Esophagus squamous epithelium (tissue), 5 donors: ENCODE measurements at places on chromosomes 1 and 21.

- DNase-seq: no peak
These were observed 37.2 kb downstream of the GNPAT start for GRCh38 chr1:231278100-231278790.

- DNase-seq: no peak
These were observed 17.4 kb downstream of the WDR4 start for GRCh38 chr21:42861848-42862400.

DNA sequence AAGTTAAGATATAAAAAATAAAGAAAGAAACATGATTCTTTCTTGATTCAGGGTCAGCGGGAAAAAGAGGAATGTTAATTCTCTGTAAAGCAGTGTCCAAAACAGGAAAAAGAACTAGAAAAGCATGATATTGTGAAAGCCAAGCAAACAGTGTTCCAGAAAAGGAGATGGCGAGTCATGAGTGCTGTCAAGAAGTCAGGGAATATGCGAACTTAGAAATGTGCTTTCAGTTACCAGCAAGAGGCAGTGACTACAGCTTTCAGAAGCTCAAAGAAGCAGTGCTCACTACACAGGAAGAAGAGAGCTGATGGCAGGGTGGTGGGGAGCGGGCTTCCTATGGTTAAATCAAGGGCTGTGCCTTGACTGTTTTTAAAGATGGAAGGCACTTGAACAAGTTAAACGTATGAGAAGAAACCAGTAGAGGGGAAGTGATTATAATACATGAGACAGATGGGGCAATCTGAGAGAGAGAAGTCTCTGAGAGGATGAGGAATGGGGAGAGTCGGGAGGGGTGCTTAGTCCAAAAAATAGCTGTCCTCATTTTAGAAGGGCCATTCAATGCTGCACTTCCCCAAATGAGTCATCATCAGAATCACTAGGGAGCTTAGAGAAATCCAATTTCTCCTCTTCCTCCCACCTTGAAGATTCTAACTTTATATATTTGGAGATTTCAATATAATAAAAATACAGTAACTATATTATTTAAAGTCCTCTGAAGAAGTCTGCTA is 90.4 kb downstream of the KCNK1 start:
- DNase-seq: no peak

DNA sequence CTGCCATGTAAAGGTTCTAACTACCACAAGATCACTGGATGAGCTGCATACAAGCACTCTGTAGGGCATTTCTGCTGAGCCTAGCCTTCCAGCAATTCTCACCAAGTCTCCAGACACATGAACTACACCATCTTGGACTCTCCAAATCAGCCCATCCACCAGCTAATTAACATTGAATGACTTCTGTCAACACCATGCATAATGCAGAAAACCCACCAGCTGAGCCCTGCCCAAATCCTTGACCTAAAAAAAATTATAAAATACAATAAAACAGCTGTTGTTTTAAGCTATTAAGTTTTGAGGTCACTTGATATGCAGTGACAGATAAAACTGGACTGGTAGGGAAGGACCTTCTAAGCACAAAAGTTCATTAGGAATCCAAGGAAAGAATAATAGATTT is 44.3 kb upstream of the ATP1B1 start:
- DNase-seq: no peak

GRCh38 chr1:25148673-25149300 is 83.5 kb downstream of the SYF2 start:
- no peak for DNase-seq

GRCh38 chr1:25187077-25187476 is 45.2 kb downstream of the SYF2 start:
- no peak for DNase-seq

GRCh38 chr1:86516335-86516734 is 30.5 kb upstream of the CLCA4 start:
- no peak for DNase-seq

DNA sequence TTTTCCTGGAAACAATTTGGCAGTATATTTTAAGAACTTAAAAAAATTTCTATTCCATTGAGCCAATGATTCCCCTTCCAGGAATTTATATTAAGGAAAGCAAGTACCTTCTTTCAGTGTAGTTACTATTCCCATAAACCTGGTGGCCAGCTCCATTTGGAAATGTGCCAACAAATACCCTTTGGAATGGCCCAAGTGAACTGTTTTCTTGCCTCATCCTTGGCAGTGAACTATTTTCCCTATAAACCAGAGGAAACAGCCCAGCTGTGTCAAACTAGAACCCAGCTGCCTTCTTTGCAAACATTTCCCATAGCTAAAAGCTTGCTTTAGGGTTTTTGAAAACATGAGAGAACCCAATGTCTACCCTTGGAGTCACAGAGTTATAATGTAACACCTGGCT is 496.9 kb downstream of the NEGR1 start:
- DNase-seq: no peak

GRCh38 chr1:184646178-184646701 is 108.4 kb downstream of the EDEM3 start:
- DNase-seq: no peak

DNA sequence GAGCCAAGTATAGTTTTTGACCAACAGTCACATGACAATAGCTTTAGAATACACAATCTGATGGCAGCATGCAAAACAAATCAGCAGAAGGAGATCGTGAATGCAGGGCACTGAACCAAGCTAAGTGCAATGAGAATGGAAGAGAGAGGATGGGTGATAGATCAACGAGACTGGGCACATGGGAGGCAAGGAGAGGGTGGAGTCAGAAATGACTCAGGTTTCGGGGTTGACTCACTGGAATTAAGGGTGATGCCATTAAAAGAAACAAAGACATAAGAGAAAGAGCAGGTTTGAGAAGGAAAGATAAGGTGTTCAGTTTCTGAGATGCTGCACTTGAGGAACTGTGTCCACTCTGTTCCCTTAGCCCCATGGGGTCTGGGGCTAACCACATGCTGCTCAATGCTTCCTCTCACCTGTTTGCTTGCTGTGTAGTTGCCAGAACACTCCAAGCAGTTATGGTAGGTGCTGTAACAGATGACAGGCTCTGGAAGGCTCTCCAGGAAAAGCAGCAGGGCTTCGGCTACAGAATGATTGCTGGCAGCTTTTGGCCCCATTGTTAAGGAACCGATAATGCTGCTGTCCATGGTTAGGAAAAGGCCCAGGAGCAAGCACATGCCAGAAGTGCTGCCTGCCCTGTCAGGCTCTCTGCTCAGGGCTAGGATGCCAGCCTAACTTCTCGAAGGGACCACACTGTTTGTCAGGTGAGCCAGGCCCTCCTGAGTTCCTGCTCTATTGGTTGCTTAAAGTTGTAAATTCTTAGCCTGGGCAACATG is 6.1 kb upstream of the MTF1 start:
- DNase-seq: no peak

GRCh38 chr1:38134294-38134755 is 87.7 kb upstream of the POU3F1 start:
- no peak for DNase-seq

DNA sequence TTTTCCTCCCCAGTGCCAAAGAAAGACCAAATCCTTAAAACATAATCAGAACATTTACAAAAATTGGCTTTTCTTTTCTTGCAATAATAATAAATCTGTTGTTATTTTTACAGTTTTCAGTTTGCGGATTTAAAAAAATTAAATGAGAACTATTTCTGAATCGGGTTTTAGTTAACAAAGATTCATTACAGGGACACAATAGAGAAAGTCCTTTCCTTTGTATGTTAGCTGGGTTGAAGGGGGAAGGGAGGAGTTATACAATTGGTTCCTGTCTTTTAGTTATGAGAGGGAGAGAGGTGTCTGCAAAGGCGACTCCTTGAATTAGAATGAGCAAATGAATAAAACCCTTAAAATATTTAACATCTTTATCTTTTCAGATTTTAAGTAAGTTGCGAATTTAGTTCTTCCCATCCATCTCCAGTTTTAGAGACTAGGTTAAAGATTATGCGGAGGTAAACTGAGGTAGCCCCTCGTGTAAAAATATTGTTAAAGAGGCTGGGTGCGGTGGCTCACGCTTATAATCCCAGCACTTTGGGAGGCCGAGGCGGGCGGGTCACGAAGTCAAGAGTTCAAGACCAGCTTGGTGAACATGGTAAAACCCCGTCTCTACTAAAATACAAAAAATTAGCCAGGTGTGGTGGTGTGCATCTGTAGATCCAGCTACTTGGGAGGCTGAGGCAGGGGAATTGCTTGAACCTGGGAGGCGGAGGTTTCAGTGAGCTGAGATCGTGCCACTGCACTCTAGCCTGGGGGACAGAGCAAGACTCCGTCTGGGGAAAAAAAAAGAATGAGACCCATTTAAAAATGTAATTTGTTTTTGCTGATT is 3.9 kb downstream of the SPEN start:
- no peak for DNase-seq

DNA sequence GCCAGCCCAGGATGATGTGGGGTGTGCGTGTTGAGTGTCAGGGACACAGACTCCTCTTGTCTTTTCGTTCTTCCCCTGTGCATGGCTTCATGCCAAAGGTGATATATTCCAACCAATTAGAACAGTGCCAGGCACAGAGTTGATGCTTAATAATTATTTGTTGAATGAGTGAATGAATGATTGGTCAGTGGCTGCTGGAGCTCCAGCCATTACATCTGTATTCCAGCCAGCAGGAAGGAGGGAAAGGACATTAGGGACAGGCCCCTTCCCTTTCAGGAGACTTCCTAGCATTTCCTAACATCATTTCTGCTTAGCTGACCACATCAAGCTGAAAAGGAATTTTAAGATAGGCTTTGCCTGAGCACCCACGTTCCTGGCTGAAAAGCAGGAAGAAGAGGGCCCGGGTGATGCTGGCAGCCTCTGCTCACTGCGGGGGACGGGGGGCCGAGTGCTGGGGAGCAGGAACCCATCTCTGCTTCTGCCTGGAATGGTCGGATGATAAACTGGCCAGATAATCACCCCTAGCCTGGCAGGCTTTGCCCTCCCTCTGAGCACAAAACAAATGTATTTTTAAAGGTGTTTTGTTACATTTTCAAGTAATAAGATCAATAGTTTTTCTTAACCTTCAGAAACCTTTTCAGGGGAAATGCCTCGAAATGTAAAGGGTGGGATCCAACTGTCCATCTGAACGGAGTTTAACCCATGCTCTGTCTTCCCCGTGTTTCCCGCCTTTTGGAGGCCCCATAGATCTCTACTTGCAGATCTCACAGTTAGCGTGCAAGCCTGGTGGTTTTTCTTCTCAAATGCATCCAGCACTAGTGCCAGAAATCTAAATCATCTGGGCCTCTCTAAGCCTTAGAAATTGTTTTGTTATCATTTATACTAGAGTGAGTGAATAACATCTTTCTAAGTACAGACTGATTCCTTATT is 39.0 kb downstream of the SLC37A1 start:
- no peak for DNase-seq

GRCh38 chr1:87647430-87648177 is 318.9 kb downstream of the LMO4 start:
- DNase-seq: no peak

DNA sequence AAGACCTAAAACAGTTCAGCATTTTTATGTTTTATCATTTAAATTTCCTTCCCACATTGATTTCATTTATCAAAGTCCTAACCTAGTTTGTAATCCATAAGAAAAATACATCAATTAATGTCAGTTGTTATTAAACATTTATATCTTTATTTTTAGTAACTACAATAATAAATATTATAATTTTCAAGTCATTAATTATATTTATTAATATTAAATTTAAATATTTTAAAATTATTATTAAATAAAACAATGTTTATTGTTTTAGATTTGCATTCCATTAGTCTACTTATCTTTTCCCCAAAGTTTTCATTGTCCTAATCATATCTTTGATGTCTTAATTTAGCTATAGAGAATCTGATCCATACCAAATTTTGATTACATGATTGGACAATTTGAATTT is 368.9 kb downstream of the PLA2G4A start:
- DNase-seq: no peak

DNA sequence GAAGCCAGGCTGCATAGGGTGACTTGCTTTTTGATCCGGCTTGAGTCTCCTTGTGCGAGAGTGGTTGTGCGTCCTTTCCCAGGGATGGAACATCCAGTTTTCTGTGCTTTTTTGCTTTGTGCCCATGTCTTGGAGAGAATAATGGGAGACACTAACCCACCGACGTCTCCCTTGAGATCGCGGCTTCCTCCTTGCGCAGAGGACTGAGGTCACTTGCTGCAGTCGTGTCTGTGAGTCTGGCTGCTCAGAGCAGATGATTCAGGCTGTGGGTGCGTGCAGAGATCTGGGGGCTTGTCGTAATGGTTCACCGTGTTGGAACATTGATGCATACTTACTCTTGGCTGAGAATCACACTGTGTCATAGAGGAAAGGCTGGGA is 164.5 kb upstream of the CACNA1E start:
- DNase-seq: no peak

GRCh38 chr21:14879458-14879857 is 185.3 kb downstream of the NRIP1 start:
- no peak for DNase-seq

DNA sequence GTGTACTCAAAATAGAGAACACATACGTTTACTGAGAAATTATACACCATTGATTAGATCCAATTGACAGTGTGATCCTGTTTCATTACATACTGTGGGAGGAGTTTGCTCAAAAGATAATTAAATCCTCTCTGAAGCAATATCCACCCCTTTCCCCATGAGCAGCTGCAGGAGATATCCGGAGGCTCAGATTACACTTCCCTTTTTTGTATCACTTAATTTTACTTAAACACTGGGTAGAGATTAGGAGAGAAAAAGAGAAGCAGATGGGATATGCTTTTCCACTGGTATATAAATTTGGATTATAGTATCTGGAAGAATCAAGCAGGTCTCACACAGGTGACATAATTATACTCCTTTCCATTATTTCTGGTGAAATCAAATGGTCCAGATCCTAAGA is 333.3 kb upstream of the ZRANB2 start:
- no peak for DNase-seq

GRCh38 chr1:15261155-15262002 is 14.4 kb downstream of the FHAD1 start:
- DNase-seq: no peak
